ENCODE measurements at places on chromosomes 7 and 10.
A peak's percentile ranks its signal among the peaks of the same experiment; 100 is the strongest.

- no peak for DNase-seq
Measured at GRCh38 chr10:90665905-90666662, 191.8 kb downstream of the HTR7 start.

DNA sequence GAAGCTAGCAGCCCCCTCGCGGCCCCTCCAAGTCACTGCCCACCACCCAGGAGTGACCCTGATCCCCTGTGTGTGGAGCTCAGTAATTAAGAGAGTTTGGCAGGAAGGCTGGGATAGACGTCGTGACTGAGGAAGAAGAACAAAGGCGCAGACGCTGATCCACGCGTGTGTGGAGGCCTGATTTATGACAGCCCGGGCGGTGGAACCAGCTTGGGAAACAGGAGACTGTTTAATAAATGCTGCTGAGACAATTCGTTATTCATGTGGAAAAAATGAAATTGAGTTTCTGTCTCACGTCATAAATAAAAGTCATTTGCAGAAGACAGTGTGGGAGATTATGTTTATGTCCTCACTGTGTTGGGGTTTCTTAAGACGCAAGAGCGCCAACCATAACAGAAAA, 130.8 kb downstream of the ELFN1 start:
- DNase-seq = no peak

GRCh38 chr7:101255796-101256195, 10.9 kb upstream of the FIS1 start:
- no peak for DNase-seq

GRCh38 chr7:17234030-17234397, 64.4 kb upstream of the AHR start:
- DNase-seq = no peak

DNA sequence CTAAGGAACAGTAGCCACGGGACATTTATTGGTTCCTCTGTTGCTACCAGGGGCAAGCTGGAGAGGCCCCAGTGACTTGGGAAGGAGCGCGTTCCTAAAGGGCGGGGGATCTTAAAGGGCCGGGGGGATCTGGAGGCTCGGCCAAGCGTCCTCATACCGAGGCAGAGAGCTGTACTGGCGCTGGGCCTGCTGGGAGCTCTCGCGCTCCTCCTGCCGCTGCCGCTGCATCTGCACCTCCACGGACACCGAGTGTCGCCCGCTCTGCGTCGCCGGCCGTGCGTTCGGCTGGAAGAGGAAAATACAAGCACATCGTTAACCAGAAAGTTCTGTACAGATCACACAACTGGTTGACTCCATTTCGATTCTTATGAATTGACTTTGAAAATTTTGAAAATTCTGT, 695.6 kb downstream of the PARD3 start:
- no peak for DNase-seq

- peak; percentile 40 for DNase-seq
Measured at GRCh38 chr7:50781381-50782293, 1.1 kb downstream of the GRB10 start.

DNA sequence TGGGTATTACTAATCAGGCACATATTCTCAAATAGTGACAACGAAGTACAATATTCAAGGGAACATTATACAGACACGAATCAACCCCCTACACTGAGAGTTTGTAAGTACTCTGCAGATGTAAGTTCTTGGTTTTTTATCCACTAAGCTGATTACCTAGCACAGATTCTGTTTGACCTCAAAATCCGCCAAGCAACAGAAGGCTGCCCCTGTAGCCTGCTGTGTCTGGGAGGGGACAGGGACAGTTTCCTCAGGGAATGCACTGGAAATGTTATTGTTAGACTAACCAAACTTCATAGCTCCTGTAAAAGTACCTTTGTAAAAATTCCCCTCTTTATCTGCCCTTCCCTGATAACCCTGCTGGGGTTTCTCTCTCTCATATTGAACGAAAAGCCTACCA, 45.2 kb upstream of the ZRANB1 start:
- DNase-seq = no peak

DNA sequence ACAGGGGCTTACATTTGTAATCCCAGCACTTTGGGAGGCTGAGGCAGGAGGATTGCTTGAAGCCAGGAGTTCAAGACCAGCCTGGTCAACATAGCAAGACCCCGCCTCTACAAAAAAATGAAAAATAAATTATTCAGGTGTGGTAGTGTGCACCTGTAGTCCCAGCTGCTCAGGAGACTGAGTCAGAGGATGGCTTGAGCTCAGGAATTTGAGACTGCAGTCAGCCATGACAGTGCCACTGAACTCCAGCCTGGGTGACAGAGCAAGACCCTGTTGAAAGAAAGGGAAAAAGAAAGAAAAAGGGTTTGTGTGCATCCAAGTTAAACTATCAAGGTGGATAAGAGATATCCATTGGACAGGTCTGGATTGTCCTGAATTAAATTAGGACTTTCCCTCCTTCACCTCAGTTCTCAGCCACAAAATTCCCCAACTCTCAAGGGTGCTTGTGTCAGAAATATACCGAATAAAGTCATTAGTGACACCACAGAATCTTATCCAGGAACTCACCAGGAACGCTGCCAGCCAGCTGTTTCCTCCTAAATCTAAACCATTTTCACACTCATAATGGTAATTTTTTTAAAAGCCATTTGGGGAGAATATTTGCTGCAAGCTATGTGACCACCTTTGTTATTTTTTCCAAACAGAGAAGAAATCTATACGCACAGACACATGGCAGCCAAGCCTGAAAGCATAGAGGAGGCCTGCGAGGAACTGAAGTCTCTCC, 12.0 kb downstream of the AFAP1L2 start:
- no peak for DNase-seq

- DNase-seq = no peak
Measured at GRCh38 chr10:129102906-129103693, 363.9 kb upstream of the MGMT start.

GRCh38 chr7:83468251-83468739, 180.6 kb downstream of the SEMA3E start:
- DNase-seq = peak; percentile 85

DNA sequence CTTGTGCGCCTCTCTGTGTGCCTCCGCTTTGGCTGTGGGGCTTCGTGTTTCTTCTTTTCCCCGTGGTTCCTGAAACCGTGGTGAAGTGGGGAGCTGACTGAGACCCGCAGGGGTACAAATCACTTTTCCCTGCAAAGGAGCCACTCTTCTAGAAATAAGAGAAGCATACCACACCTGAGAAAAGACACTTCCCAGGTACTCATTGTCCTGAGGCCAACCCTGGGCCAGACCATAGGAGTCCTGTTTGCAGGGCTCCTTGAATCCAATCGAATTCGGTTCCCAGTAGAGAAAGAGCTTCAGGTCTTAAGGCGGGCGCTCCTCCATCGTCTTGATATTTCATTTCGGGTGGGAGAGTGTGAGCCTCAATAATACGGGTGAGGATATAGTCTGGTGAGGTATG, 32.4 kb upstream of the ZNF273 start:
- DNase-seq = peak; percentile 6

- no peak for DNase-seq
Measured at GRCh38 chr10:129713659-129714265, 246.7 kb downstream of the MGMT start.

DNA sequence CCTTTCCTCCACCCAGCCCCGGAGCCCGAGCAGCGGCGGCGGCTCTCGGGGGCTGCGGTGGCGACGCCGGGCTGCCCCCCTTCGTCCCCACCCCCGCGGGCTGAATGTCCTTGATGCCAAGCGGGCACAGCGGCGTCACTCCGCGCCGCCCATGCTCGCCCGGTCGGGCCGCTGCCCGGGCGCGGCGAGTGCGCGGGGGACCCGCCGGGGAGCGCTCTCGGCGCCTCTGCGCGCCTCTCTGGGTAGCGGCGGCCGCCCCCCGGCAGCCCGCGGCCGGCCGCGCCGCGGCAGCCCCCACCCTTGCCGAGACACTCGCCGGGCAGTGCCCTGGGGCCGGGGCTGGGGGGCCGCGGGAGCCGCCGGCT, 433 bp upstream of the PLXNA4 start:
- no peak for DNase-seq

DNA sequence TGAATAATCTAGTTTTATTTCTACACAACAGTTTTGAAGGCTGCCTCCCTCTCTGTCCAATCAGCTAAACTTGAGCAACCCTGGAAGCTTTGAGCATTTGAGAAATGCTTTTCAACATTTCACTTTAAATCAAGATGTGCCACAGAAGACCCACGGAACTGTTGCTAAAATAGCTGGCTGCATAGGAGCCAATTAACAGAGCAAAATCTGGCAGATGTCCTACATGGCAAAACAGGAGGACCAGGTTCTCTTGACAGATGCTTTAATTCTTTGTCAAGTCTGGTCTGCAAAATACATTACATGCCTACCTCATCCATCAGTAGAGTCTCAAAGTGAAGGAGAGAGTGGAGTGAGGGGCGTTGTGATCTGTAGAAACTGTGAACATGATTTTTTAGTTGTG, 185.9 kb downstream of the DPY19L1 start:
- no peak for DNase-seq

- DNase-seq = no peak
Measured at GRCh38 chr10:49388161-49388560, 7.7 kb downstream of the DRGX start.

- no peak for DNase-seq
Measured at GRCh38 chr10:30011396-30011795, 48.0 kb downstream of the JCAD start.

Data from head of caudate nucleus (tissue), 42 donors.